ENCODE measurements at places on chromosomes 4 and X. TPM values are rescaled to one million over a fixed set of nuclear protein-coding genes. Genes with fewer than 3 reads are reported as not detected.

TAPT1 gene
- total RNA-seq = 44.2 TPM

COL4A6 gene
- total RNA-seq = 0.16 TPM

ZFP92 gene
- 5.4 TPM for total RNA-seq

MAGEA8 gene
- total RNA-seq = not detected

EVC gene
- 16.6 TPM for total RNA-seq

GCNA gene
- total RNA-seq = 1.3 TPM

SLC49A3 gene
- total RNA-seq = 19.0 TPM

ZNF732 gene
- 0.16 TPM for total RNA-seq

NEIL3 gene
- 0.32 TPM for total RNA-seq

SPARCL1 gene
- total RNA-seq = 302 TPM

NRK gene
- 0.96 TPM for total RNA-seq

PDGFRA gene
- 181 TPM for total RNA-seq

AFF2 gene
- 6.0 TPM for total RNA-seq

F9 gene
- not detected for total RNA-seq

KIF4A gene
- total RNA-seq = 0.13 TPM

QRFPR gene
- not detected for total RNA-seq

NAP1L3 gene
- 0.67 TPM for total RNA-seq

ARMCX6 gene
- total RNA-seq = 36.8 TPM

CT45A1 gene
- not detected for total RNA-seq

MAGEH1 gene
- 19.1 TPM for total RNA-seq

HMGB3 gene
- 15.3 TPM for total RNA-seq

CXCL1 gene
- total RNA-seq = 9.5 TPM

KIT gene
- total RNA-seq = 7.8 TPM

FAM47A gene
- not detected for total RNA-seq

BMP3 gene
- not detected for total RNA-seq

SUPT20HL2 gene
- not detected for total RNA-seq

FAM114A1 gene
- 81.3 TPM for total RNA-seq

ASB11 gene
- not detected for total RNA-seq

CYLC1 gene
- total RNA-seq = not detected

CXorf65 gene
- total RNA-seq = 2.2 TPM

APOO gene
- 21.6 TPM for total RNA-seq

SLC16A2 gene
- total RNA-seq = 13.9 TPM

TRIM2 gene
- 17.6 TPM for total RNA-seq

SPANXN4 gene
- total RNA-seq = not detected

FAM236A gene
- not detected for total RNA-seq

SERTM2 gene
- not detected for total RNA-seq

HAUS3 gene
- 12.7 TPM for total RNA-seq

CCDC120 gene
- total RNA-seq = 4.0 TPM

SSX4 gene
- total RNA-seq = not detected

PPBP gene
- 1.3 TPM for total RNA-seq

ZGRF1 gene
- 2.2 TPM for total RNA-seq

ADH7 gene
- not detected for total RNA-seq

SLITRK2 gene
- total RNA-seq = 0.06 TPM
